ENCODE measurements at places on chromosomes 16 and 17.

- no peak for DNase-seq
These were observed 46.7 kb upstream of the KDM8 start for GRCh38 chr16:27156579-27156978.

GRCh38 chr16:86502856-86503748 is 7.2 kb upstream of the FOXF1 start:
- DNase-seq: no peak

DNA sequence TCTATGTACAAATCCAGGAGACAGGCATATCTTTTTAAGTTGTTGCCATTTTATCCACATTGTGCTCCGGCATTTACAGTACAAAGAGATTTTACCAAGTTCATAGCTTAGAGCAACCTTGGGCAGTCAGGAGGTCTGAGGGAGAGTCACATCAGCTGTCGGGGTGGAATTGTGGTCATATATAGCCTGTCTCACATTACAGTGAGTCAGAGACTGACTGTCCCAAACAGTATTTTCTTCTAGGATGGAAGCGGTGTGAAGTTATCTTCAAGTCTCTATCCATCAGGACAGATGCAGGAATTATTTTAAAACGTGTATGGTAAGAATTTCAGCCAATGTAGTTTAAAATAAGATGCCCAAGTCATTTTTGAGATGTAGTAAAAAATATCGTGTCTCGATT is 53.0 kb downstream of the GPRC5B start:
- no peak for DNase-seq

- no peak for DNase-seq
These were observed 8.1 kb downstream of the ARHGAP23 start for GRCh38 chr17:38436386-38436785.

- DNase-seq: no peak
These were observed 30.0 kb downstream of the NOL11 start for GRCh38 chr17:67747681-67748235.

DNA sequence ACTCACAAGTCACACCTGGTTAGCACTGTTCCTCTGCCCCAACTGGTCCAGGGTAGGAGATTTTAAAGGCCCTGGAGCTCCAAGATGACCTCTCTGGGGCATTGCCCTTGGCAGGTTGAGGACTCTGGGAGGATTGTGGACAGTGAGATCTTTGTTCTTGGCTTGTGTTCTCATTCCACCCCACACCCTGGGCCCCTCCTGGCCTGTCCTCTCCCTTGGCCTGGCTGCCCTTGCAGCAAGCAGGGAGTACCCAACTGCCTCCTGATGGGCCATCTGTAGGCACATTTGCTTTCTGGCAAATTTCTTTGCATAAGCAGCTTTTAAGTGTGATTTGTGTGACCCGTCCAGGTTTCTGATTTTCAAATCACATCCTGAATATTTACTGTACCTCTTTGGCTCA is 239.6 kb downstream of the UTP18 start:
- DNase-seq: no peak

- DNase-seq: no peak
These were observed 26.0 kb downstream of the NECAB2 start for GRCh38 chr16:83994087-83994486.

- peak; percentile 19 for DNase-seq
These were observed 53.1 kb downstream of the CFDP1 start for GRCh38 chr16:75379911-75380847.

DNA sequence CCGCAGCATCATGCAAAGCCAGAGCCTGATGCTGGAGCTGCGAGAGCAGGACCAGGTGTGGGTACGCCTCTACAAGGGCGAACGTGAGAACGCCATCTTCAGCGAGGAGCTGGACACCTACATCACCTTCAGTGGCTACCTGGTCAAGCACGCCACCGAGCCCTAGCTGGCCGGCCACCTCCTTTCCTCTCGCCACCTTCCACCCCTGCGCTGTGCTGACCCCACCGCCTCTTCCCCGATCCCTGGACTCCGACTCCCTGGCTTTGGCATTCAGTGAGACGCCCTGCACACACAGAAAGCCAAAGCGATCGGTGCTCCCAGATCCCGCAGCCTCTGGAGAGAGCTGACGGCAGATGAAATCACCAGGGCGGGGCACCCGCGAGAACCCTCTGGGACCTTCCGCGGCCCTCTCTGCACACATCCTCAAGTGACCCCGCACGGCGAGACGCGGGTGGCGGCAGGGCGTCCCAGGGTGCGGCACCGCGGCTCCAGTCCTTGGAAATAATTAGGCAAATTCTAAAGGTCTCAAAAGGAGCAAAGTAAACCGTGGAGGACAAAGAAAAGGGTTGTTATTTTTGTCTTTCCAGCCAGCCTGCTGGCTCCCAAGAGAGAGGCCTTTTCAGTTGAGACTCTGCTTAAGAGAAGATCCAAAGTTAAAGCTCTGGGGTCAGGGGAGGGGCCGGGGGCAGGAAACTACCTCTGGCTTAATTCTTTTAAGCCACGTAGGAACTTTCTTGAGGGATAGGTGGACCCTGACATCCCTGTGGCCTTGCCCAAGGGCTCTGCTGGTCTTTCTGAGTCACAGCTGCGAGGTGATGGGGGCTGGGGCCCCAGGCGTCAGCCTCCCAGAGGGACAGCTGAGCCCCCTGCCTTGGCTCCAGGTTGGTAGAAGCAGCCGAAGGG is 24.2 kb downstream of the C1QTNF1 start:
- DNase-seq: no peak

GRCh38 chr17:4934173-4934979 is 2.3 kb downstream of the GP1BA start:
- no peak for DNase-seq

GRCh38 chr16:19848756-19849155 is 35.9 kb downstream of the GPRC5B start:
- DNase-seq: no peak
